ENCODE measurements at places on chromosomes 2 and 18.

GRCh38 chr2:191522478-191523120 is 155.3 kb upstream of the NABP1 start:
- no peak for DNase-seq

GRCh38 chr2:203346612-203347011 is 18.4 kb downstream of the ABI2 start:
- DNase-seq, result no peak

DNA sequence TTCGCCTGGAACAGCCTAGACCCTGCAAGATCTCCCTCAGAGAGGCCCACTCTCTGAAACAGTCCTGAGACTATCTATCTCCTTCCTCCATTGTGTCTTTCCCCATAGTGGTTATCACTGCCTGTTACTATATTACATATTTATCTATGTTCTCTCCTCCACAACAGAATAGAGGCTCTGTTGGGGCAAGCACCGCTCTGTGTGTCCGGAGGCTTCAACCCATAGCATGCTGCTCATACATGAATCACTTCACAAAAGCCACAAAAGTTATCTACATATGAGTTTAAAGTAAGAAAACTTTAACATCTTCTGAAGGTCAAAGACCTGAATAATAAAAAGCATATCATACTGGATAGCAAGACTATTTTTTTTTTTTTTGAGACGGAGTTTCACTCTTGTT is 242.1 kb upstream of the HS6ST1 start:
- no peak for DNase-seq

GRCh38 chr2:61816480-61817355 is 37.1 kb downstream of the FAM161A start:
- no peak for DNase-seq

- DNase-seq, result no peak
Measured at GRCh38 chr2:239305222-239305575, 95.6 kb downstream of the HDAC4 start.

DNA sequence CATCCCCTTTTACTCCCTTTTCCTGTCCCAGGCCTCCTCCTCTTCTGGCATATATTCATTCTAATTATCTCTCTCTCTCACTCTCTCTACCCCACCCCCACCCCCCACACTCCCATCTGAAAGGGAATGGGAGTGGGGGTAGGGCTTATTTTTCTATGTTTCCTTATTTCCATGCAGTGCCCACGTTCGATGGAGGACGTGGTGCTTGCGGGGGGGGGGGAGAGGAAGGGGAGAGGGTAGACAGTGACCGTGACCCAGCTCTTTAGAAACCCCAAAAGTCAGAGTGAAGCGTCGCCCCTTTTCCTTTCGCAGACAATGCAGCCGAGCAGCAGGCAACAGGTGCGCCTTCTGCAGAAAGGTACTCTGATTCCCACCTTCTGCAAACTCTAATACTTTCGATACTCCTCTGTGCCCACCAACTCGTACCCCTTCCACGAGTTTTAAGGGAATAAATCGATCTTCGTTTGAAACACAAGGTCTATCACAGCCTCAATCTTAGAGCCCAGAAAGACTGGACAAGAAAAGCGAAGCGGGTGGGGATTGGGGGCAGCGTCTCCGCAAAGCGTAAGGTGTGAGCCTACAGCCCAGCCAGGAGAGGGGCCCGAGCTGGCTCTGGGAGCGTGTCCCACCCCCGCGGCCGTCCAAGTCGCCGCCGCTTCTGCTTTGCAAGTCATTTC is 891 bp upstream of the NR4A2 start:
- DNase-seq, result peak; percentile 1

GRCh38 chr2:232588031-232588430 is 37.5 kb downstream of the EIF4E2 start:
- no peak for DNase-seq

- no peak for DNase-seq
Measured at GRCh38 chr2:128833664-128834027, 515.0 kb upstream of the HS6ST1 start.

DNA sequence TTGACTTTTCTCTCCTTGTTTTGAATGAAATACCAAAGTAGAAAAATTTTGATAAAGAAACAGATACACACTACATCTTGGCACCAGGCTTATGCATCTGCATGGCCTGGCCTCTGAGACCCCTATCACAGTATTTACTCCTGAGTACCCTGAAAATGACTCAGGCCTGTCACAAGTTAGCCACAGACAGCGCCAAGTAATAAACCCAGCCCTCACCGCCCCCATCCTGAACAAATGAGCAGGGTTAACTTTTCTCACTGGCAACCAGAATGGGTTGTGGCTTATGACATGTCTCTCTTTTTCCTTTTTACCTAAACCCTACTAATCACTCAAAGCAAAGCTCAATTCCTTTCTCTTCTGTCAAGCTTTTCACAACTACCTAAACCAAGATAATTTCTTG is 35.3 kb downstream of the SPRED2 start:
- DNase-seq, result no peak

Measured in NCI-H226 (cell line).